ENCODE measurements at places on chromosomes 12 and 14.

DNA sequence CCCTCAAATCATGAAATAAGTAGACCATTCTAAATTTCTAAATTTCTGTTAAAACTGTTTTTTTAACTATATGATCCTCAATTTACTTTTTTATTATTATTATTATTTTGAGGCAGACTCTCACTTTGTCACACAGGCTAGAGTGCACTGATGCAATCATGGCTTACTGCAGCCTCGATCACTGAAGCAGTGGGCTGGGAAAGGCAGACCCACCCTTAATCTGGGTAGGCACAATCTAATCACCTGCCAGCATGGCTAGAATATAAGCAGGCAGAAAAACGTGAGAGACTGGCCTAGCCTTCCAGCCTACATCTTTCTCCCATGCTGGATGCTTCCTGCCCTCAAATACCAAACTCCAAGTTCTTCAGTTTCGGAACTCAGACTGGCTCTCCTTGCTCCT, 2.3 kb downstream of the ERO1A start:
- DNase-seq = no peak

DNA sequence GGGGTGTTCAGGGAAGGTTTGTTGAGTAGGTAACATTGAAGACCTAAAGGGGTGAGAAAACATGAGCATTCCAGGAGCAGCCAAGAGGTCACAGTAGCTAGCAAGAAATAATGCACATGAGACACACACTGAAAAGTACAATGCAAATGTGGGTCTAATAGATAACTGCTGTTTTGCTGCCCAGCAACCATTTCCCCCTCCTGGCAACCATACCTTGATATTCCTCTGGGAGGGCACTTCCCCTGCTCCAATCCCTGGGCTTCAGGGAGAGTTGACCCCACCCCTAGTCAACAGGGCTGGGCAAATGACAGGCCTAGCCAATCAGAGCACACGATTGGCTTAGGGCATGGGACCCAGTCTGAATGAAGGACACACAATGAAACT, 8.5 kb upstream of the ACTN1 start:
- DNase-seq = no peak

GRCh38 chr12:34299802-34300193, 277.5 kb downstream of the ALG10 start:
- no peak for DNase-seq

DNA sequence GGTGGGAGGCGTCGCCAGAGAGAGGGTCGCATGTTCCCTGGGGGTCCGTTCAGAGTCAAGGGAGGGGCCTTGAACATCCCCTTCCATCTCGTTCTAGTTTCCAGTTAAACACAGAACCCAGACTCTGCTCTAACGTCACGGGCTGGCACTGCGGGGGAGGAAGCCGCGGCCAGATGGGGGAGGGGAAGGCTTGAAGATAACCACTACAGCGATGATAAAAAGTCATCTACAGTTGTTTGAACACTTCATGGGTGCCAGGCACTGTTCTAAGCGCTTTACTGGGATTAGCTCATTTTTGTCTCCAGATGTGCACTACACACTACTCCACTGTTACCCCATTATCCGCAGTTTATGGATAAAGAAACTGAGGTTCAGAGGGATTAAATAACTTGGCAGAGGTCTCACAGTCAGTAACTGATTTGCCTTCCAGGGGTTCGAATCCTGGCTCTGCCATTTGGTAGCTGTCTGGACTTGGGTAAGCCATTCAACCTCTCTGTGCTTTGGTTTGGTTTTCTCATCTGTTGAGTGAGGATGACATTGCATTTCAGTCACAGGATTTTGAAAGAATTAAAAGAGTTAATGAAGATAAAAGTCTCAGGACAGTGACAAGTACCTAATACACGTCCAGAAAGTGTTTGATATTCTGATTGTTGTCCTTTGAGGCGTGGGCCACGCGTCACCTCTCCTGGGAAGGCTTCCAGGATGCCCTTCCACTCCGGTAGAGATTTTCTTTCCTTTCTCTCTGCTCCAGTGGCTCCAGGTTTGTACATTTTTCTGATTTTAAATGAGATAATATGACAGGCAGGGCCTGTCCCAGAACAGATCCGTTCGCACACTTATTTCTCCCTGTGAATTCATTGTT, 798 bp upstream of the RASAL1 start:
- DNase-seq = no peak

- DNase-seq = no peak
Measured at GRCh38 chr14:69464829-69465228, 19.7 kb upstream of the PLEKHD1 start.

Data from fibroblast of gingiva (primary cell).